ENCODE measurements at places on chromosomes 5 and 9.

GRCh38 chr5:37714756-37715155 is 125.1 kb downstream of the GDNF start:
- no peak for DNase-seq

DNA sequence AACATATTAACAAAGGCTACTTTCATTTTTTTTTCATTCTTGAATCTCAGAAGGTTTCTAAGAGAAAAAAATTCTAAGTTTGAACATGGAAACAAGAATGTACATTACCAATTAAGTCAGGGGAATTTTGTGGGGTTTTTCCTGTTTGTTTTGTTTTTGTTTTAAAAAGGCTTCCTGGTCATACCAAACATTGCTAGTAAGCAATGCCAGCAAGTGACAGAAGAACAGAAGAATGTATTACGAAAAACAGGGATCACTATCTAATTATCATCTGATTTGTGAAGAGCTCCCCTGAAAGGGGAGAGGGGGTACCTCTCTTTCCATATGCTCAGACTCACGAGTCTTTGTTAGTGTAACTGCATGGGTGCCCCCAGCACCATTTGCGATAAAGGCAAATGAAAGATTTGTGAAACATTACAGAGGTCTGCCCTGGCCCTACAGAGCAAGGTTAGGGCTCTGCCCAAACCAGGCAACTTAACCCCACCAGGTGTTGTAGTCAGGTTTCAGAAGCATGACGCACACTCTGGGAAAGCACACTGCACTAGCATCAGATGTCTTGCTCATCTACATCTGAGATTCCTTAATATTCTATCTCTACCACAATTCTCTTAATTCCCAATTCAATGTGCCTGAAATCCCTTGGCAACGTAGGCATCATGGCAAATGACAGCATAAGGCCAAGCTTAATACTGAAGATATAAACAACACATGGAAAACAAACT is 268.2 kb downstream of the MLLT3 start:
- no peak for DNase-seq

DNA sequence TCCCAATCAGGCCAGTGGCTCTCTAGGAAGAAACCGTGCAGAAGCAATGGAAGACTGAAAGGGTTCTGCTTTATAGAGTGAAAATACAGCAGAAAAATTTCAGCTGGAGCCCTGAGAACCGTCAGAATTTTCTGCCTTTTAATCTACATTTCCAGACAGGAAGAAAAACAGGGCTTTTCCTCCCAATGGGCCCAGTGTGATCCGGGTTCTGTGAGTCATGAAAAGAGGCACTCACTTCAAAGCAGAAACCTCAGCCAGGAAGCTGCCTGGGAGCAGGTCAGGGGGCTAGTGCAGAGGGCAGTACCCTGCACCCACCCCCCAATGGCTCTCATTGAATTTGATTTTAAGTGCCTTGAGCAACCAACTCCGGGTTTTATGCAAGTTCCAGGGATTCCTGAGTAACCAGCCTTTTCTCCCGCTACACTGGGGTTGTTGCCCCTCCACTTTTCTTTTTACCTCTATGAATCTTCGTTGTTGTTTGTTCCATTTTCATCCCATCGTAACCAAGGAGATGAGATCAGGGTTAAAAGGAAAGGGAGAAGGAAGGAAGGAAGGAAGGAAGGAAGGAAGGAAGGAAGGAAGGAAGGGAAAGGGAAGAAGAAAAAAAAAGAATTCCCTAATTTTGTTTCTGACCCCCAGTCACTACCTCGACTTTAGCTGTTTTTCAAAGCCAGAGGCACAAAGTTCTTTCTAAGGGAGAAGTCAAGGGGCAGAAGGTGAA is 1.3 kb downstream of the BARHL1 start:
- no peak for DNase-seq

- DNase-seq, result no peak
These were observed 74.7 kb upstream of the DAPK1 start for GRCh38 chr9:87422999-87423398.

DNA sequence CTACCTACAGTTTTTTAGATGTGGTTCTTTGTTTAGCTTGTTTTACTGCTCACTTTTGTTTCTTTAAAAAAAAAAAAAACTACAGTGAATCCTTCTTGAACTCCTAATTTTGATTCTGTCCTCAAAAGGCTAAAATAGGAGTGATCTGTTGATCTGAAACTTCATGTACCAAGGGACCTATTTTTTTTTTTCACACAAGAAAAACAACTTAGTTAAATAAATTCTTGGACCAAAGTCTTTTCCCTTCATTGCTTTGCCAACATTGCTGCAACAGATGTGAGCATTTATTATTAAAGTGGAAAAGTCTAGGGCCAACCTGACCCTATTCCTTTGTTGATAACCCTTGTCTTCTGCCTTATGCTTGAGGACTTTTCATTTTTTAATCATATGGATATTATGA is 236.8 kb downstream of the ARHGEF28 start:
- DNase-seq, result no peak

DNA sequence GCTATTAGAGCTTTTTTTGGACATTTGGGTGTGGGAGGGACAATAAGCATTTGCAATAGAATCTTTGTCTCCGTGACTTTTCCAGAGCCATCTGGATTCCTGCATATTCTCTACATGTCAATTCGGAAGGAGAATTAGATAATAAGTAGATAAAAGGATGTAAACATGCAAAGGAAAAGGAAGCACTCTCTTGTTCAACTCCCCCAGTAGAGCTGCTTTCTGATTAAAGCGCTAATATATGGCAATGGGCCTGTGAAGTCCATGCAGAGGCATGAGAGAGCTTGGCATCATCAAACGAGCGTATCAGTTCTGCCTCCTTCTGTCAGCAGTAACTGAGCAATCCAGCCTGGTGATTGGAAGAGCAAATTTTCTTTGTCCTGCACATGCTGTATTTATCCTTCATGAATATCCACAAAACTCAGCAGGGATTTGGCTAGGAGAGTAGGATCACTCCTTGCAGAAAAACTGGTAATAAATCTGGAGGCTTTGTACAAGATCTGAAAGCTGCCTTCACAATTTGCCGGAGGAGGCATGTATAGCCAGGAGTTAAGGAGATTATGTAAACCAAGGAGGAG is 1752.9 kb downstream of the MAT2B start:
- no peak for DNase-seq

GRCh38 chr5:157543825-157544622 is 31.6 kb downstream of the ADAM19 start:
- DNase-seq, result no peak

DNA sequence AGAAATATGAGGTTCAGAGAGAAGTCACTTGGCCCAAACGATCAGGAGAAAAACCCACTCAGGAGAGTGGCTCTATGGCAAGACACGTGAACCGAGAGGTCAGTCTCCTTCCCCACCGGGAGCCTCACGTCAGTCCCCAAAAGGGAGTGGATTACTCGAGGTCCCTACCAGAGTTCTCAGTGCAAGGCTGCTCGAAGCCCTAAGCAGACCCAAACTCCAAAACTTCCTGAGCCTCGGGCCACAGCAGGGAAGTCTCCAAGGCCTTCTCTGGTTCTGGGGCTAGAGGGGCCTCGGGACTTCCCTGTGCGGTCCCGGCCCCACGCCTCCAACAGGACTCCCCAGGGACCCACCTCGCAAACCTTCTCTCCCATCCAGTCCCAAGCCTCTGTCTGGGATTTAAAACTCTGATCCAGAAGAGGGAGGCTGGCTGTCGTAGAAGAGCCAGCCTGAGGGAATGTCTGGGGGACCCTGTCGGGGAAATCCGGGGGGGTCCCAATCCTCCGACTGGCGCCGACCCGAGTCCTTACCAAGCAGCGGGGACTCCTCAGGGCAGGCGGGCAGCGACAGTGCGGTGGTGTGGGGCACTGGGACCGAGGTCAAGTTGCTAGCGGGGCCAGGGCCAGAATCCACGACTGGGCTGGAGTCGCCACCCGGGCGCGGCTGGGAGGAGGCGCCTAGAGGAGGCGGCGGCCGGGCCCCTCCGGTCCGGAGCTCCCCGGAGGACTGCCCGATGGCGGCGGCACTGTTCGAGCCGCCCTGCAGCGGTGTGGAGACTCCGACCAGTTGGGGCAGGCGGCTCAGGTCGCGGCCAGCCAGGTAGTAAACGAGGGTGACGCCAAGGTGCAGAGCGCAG is 679 bp downstream of the B4GALT1 start:
- peak; percentile 59 for DNase-seq

GRCh38 chr9:123928533-123929176 is 1.3 kb downstream of the DENND1A start:
- peak; percentile 30 for DNase-seq

DNA sequence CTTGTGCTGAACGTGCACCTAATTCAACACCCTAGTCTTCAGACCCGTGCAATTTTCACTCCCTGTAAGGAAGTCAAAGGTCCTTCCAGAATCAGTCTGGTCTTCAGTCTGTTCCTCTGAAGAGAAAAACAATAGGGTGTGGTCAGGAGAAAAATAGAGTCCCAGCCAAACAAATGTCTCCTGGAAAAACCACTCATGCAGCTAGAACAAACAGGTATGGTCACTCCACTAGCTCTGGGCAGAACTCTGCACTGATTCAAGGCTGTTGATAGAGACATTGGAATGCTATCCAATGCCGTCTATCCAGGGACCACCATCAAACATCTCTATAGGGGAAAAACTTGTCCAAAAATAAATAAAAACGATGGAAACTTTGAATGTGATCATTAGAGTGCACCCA is 81.8 kb upstream of the MAP3K1 start:
- no peak for DNase-seq

DNA sequence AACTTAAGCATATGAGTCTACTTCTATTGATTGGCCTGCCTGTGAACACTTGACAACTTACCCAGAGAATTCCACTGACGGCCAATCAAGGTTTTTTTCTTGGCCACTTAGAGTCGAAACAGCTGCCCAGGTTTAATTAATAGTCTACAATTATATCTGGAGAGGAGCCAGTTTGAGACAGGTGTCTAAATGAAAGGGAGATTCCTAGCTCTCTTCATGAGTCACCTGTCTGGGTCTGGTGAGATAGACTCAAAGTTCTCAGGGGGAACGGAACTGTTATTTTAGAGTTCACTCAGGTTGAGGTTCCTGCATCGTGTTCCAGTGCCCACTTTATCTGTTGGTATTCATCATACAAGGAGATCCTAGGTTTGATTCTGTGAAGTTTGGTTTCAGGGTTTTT is 111.0 kb downstream of the CD180 start:
- no peak for DNase-seq

- no peak for DNase-seq
These were observed 7.3 kb downstream of the CRHBP start for GRCh38 chr5:76960004-76960625.

GRCh38 chr9:38179965-38180364 is 110.9 kb upstream of the SHB start:
- no peak for DNase-seq

- no peak for DNase-seq
These were observed 215.7 kb upstream of the GLRA1 start for GRCh38 chr5:152140347-152140746.

DNA sequence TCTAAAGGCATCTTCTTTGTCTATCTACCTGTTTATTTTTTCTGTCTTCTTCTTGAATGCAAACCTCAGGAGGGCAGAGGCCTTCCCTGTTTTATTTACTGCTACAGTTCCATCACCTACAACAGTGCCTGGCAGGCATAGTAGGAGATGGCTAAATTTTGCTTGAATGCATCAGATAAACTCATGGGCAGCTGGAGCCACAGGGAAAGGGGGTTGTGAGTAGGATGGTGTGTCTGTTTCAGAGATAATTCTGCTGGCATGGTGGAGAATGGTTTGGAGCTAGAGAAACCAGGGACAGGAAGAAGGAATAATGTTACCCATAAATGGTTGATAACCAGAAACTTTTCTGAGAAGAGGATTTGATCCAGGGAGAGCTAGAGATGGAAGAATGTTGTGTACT is 189.8 kb upstream of the BRINP1 start:
- no peak for DNase-seq

GRCh38 chr9:79312686-79313421 is 258.9 kb upstream of the TLE4 start:
- no peak for DNase-seq

DNA sequence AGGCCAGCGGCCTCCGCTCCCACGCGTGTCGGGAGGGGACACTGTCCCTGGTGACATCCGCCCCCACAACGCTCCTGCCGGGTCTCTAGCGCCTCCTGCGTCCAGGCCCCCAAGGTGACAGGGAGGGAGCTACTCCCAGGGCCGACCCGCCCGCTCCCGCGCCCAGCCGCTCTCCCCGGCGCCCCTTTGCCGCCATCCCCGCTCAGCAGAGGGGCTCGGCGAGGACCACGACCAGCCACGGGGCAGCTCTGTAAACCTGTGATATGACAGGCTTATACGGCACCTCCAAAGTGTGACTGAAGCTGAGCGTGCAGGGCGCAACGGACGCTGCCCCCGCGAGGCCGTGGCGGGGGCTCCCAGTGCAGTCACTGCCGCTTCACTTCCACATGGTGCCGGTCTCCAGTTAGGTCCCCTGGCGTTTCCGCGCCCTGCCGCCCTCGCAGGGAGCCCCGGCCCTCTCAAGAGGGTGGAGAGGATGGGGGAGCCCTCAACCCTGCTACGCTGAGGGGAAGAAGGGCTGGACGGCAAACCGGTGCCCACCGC is 978 bp upstream of the ADCY2 start:
- no peak for DNase-seq

- no peak for DNase-seq
These were observed 73.2 kb downstream of the SNCAIP start for GRCh38 chr5:122385286-122385685.

- DNase-seq, result peak; percentile 87
These were observed 15.1 kb downstream of the GPSM1 start for GRCh38 chr9:136342181-136343120.

DNA sequence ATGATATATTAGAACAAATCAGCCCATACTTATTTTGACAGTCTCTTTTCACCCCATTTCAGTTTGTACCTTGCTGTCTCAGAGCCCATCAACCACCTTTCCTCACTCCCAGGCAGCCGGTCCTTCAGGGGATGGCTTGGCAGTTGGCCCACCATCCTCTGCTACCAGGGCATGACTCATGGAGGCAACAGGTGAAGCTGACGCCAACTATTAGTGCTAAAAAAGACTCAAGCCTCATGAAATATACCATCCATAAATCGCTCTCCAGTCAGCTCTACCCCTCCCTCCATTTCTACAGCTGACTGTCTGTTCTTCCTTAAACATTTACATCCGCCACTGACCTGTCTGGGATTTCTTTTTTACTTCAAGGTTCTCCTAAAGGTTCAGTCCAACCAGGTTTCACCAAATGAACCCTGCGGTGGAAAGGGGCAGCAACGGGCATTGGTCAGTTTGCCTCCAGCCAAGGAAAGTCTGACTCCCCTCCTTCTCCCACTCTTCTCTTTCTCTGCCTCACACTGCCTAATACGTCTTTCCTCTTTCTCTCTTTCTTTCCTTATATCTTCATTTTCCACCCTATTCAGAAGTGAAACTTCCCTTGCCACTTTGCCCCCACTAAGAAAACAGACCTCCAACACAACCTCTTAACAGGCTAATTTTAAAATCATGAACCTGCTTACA is 439.1 kb downstream of the RAB3C start:
- no peak for DNase-seq

- DNase-seq, result peak; percentile 46
These were observed 75.0 kb downstream of the HMHB1 start for GRCh38 chr5:143886651-143887638.

GRCh38 chr5:17243287-17244063 is 26.0 kb downstream of the BASP1 start:
- no peak for DNase-seq

DNA sequence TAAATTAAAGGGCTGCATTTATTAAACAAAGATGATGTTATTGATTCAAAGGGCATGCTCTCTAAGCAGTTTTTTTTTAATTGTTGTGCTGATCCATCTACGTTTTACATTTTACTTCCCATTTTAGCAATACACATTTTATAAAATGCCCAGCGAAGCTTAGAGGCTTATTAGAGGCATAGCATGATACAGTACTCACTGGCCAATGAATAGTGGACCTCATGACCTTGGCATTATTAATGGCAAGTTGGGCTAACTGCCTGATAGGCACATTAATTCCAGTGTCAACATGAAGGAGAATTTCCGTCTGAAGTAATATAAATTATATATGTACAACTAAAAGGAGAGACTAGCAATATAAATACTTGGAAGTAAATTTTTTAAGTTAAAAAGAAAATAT is 837.2 kb downstream of the EFNA5 start:
- DNase-seq, result no peak
